Activated CD8-positive, alpha-beta T cell treated with anti-CD3 and anti-CD28 coated beads, Interleukin-2, amount 10 ng/mL, durations not matched to agents 7 days and 5 days (primary cell): ENCODE measurements at places on chromosomes 2 and 18. TPM values are rescaled to one million over a fixed set of nuclear protein-coding genes. Genes with fewer than 3 reads are reported as not detected.

Gene SMCHD1
- 142 TPM for total RNA-seq

Gene SCN2A
- 0.05 TPM for total RNA-seq

Gene TLX2
- total RNA-seq, result 0.44 TPM

Gene SPP2
- total RNA-seq, result not detected

Gene EIF2AK3
- total RNA-seq, result 18.4 TPM

Gene TANC1
- total RNA-seq, result 0.55 TPM

Gene HOXD3
- not detected for total RNA-seq

Gene CAPG
- total RNA-seq, result 282 TPM

Gene RTKN
- 0.37 TPM for total RNA-seq

Gene SERPINB4
- not detected for total RNA-seq

Gene HOXD12
- not detected for total RNA-seq

GRCh38 chr18:41940506-41941215, 14.4 kb upstream of the PIK3C3 start:
- H3K4me1 ChIP-seq, result peaks cover 11% of the 10 kb centered on the region
- H3K36me3 ChIP-seq, result no peaks in the 10 kb centered on the region
- H3K27ac ChIP-seq, result no peak overlapping the region
- DNase-seq, result no peak
- H3K4me3 ChIP-seq, result no peak overlapping the region
- peaks cover 15% of the 10 kb centered on the region for H3K27me3 ChIP-seq

GRCh38 chr18:8507915-8508705, 101.1 kb upstream of the RAB12 start:
- H3K27me3 ChIP-seq, result peaks cover 20% of the 10 kb centered on the region
- H3K27ac ChIP-seq, result no peak overlapping the region
- DNase-seq, result no peak
- H3K4me1 ChIP-seq, result peaks cover 28% of the 10 kb centered on the region
- H3K4me3 ChIP-seq, result no peak overlapping the region

- H3K4me1 ChIP-seq, result peaks cover 30% of the 10 kb centered on the region
- H3K36me3 ChIP-seq, result peaks cover 7% of the 10 kb centered on the region
- H3K27me3 ChIP-seq, result no peaks in the 10 kb centered on the region
- DNase-seq, result no peak
Observed at GRCh38 chr2:97871096-97871780, 124.5 kb downstream of the TMEM131 start.

DNA sequence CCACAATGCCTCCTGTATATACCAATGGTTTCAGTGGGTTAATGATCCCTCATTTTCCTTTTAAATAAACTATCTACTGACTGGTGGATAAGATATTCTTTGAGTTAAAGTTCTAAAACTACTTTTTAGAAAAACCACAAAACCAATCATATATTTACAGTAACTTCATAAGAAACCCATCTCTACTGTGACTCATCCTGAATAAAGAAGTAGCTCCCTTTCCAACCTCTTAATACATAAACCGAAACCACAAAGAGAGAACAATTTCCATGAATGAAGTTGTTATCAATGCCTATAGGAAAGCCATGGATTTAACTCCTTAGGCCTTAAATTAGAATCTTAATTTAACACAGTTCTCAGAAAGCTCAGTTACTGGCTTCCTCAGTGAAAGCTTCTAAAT, 227.0 kb upstream of the SMAD7 start:
- no peak overlapping the region for H3K4me3 ChIP-seq
- H3K27me3 ChIP-seq, result no peaks in the 10 kb centered on the region
- H3K27ac ChIP-seq, result no peak overlapping the region
- peaks cover 2% of the 10 kb centered on the region for H3K36me3 ChIP-seq
- no peak for DNase-seq

GRCh38 chr2:223306371-223306770, 254.4 kb downstream of the KCNE4 start:
- no peaks in the 10 kb centered on the region for H3K27me3 ChIP-seq
- no peak overlapping the region for H3K4me3 ChIP-seq
- H3K4me1 ChIP-seq, result no peaks in the 10 kb centered on the region
- no peaks in the 10 kb centered on the region for H3K36me3 ChIP-seq
- H3K27ac ChIP-seq, result no peak overlapping the region

GRCh38 chr2:202016579-202017227, 17.0 kb upstream of the FZD7 start:
- H3K4me3 ChIP-seq, result no peak overlapping the region
- peaks cover 7% of the 10 kb centered on the region for H3K27me3 ChIP-seq
- no peaks in the 10 kb centered on the region for H3K4me1 ChIP-seq
- H3K27ac ChIP-seq, result no peak overlapping the region
- H3K36me3 ChIP-seq, result no peaks in the 10 kb centered on the region
- DNase-seq, result no peak

DNA sequence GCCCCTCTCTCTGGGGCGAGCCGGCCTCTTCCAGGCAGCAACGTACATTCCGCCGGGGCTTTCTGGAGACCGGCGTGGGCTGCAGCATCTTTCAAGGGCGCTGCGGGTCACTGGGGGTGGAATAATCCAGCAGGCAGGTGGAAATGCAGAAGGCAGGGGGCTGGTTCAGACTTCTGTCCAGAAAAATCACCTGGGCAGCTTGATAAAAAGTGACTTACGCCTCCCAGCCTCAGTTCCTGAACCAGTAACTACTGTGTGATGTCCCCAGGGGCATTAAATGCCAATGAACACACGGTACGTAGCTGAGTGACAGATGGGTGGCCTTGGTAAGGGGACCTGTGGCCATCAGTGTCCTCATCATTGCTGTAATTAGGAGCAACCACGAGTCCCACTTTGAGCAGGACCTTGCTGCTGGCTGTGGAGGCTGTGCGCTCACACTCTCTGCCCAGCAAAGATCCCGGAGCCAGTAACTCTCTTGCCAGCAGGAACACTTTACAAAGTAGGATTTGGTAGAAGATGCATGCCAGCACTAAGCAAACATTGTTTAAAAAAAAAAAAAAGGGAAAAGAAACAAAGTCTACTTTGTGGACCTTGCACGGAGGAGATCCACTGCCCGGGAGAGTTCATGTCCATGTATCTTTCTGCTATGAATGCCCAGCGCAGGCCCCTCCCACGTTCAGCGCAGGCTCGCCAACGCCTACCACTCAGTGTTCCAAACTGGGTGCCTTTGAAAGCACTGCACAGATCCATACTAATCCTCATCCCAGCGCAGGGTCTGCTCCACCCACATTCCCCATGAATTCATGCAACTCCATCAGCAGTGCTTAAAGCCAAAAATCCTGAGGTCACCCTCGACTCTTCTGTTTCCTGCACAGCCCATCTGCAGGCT, 177.3 kb downstream of the HDAC4 start:
- no peak for DNase-seq
- peaks cover 11% of the 10 kb centered on the region for H3K36me3 ChIP-seq
- no peak overlapping the region for H3K27ac ChIP-seq
- H3K4me1 ChIP-seq, result peaks cover 74% of the 10 kb centered on the region
- no peak overlapping the region for H3K4me3 ChIP-seq

DNA sequence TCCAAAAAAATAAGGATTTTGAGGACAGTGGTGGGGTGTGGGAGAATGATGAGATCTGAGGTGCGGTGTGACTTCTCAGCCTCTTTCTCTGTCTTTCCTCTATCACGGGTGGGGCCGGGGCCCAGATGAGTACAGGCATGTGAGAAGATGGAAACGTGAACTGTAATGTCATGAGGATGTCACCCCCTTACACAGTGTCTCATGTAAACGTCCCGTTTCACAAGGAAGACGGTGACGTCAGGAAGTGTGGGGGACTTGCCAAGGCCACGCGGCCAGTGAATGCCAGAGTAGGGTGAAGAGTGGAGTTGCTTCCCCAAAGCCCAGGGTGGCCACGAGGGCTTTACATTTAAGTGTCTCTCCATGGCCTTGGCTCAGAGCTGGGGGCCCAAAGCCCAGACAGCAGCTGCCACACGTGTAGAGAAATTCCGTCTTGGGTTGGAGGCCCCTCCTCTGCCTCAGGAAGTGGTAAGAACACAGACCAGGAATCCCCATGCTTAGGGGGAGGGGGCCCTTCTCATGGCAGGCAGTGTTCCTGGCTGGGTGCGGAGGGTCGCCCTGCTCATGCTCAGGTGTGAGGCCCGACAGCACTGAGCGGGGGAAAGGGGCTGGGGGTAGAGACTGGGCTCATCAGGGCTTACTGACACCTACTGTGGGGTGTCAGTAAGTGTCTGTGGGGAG, 80.9 kb upstream of the SMAD7 start:
- peaks cover 6% of the 10 kb centered on the region for H3K27me3 ChIP-seq
- H3K4me1 ChIP-seq, result peaks cover 12% of the 10 kb centered on the region
- H3K27ac ChIP-seq, result no peak overlapping the region
- DNase-seq, result no peak
- H3K4me3 ChIP-seq, result no peak overlapping the region
- peaks cover 2% of the 10 kb centered on the region for H3K36me3 ChIP-seq

DNA sequence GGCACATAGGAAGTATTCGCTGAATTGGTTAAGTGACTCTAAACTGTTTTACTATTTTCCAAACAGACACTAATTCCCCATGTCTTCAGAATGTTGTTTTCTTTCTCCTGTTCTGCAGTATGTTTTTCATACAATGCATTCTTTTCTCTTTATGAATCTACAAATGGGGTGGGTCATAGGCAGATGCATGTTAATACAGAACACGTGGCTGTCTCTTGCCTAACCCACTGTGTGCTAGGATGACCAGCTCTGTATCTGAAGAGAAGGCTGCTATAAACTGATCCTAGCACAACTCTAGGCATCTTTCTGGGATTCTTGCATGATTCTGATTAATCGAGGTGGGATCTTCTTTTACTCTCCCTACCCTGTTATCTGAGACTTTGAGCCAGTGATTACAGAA, 826.0 kb downstream of the PLCL1 start:
- no peak for DNase-seq
- H3K4me1 ChIP-seq, result no peaks in the 10 kb centered on the region
- H3K27ac ChIP-seq, result no peak overlapping the region
- no peaks in the 10 kb centered on the region for H3K27me3 ChIP-seq
- H3K36me3 ChIP-seq, result no peaks in the 10 kb centered on the region
- no peak overlapping the region for H3K4me3 ChIP-seq

DNA sequence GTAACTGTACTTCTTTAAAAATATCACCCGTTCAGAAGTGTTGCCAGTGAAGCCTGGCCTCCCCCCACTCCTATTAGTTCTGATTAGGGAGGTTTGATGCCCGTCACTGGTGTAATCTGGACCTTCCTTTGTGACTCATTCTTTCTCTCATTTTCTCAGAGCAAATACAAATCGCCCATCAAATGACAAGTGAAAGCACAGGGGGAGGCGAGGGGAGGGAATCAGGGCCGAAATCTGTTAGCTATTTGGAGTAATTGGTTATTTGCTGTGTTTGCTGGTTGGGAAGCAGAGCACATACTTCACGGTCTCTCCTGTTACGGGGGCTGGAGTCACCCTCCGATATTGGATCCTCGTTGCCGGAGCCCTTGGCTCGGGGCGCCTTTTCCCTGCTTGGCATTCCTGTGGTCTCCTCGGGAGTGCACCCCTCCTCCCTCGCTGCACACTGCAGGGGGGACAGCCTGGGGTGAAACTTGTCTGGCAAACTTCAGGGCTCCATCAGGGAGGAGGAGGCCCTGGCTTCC, 178.1 kb downstream of the DYSF start:
- DNase-seq, result no peak
- no peaks in the 10 kb centered on the region for H3K36me3 ChIP-seq
- H3K4me1 ChIP-seq, result no peaks in the 10 kb centered on the region
- H3K27ac ChIP-seq, result no peak overlapping the region

DNA sequence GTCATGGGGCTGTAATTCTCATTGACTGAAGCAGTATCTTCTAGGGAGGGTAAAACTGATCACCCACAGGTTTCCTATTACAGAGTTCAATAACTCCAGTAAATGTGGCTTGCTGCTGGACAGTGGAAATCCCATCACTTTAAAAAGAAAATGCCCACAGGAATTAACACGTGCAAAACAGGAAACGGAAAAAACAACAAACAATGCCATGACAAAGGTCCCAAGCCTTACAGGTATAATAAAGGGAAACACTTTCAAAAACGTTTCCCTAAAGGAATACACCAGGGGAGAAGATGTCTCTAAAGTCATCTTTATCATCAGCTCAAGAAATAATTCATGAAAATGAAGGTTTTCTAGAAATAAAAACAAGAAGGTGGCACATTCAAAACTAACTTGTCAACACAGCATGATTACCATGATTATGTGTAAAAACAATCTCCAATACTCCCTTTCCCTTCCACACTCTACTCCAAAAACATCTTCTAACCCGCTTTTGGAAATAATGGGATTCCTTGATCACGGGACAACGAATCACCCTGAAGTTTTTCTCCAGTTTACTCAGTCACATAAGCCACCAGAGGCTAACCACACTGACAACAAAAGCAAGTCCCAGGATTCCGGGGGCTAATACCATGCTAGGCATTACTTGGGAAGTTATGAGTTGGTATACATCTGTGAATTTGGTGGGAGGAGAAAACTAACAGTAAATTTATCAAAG, 167.9 kb downstream of the TCF4 start:
- DNase-seq, result no peak
- H3K4me1 ChIP-seq, result no peaks in the 10 kb centered on the region
- no peak overlapping the region for H3K4me3 ChIP-seq
- no peak overlapping the region for H3K27ac ChIP-seq
- H3K36me3 ChIP-seq, result no peaks in the 10 kb centered on the region
- no peaks in the 10 kb centered on the region for H3K27me3 ChIP-seq

DNA sequence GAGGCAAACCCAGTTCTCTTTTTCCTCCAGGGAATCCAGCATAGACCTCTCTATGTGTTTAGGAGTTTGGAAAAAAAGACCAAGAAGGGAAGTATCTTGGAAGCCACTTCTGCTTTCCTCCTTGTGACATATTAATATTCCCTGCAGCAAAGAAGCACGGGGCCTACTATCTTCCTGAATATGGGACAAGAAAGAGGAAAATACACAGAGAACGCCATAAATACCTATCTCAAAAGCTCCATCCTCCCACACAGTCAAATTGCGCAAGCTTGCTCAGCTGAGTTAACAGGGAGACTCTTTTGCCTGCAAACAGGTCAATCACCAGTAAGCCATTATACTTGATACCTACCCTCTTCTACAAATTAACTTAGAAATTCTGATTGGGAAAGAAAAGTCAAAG, 16.7 kb upstream of the RAPH1 start:
- DNase-seq, result no peak
- H3K4me1 ChIP-seq, result peaks cover 6% of the 10 kb centered on the region
- no peaks in the 10 kb centered on the region for H3K36me3 ChIP-seq
- H3K27me3 ChIP-seq, result peaks cover 2% of the 10 kb centered on the region
- H3K4me3 ChIP-seq, result no peak overlapping the region
- no peak overlapping the region for H3K27ac ChIP-seq

DNA sequence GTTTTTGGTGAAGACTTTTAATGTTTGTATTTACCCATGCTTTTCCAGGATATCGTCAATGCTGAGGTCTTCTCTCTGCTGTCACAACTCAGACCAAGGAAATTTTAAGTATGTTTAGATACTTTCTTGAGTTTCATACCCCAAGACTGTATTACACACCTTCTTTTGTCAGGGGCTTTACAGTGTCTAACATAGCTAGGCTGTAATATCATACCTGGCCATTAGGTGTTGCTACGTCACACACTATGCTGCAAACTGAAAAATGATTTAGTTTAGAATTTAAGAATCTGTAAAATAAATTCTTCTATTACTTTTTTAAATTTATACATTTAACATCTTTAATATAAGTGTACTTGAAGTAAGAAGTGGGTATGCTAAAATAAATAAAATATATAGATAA, 358.4 kb upstream of the NRP2 start:
- no peak overlapping the region for H3K27ac ChIP-seq
- H3K4me3 ChIP-seq, result no peak overlapping the region

GRCh38 chr2:16275661-16276060, 335.3 kb downstream of the MYCN start:
- H3K27ac ChIP-seq, result no peak overlapping the region
- H3K4me3 ChIP-seq, result no peak overlapping the region
- no peaks in the 10 kb centered on the region for H3K4me1 ChIP-seq
- H3K27me3 ChIP-seq, result no peaks in the 10 kb centered on the region
- no peak for DNase-seq
- no peaks in the 10 kb centered on the region for H3K36me3 ChIP-seq

- no peaks in the 10 kb centered on the region for H3K27me3 ChIP-seq
- no peak for DNase-seq
- no peaks in the 10 kb centered on the region for H3K4me1 ChIP-seq
- no peak overlapping the region for H3K27ac ChIP-seq
Observed at GRCh38 chr18:53224128-53224778, 884.3 kb downstream of the DCC start.
